ENCODE measurements at places on chromosomes 2 and 18.

- no peak for DNase-seq
These were observed 58.9 kb downstream of the HAUS1 start for GRCh38 chr18:46163091-46163490.

- DNase-seq: no peak
These were observed 14.9 kb downstream of the RAB6D start for GRCh38 chr2:131349021-131349420.

- DNase-seq: no peak
These were observed 295.4 kb upstream of the CRIM1 start for GRCh38 chr2:36060133-36060532.

DNA sequence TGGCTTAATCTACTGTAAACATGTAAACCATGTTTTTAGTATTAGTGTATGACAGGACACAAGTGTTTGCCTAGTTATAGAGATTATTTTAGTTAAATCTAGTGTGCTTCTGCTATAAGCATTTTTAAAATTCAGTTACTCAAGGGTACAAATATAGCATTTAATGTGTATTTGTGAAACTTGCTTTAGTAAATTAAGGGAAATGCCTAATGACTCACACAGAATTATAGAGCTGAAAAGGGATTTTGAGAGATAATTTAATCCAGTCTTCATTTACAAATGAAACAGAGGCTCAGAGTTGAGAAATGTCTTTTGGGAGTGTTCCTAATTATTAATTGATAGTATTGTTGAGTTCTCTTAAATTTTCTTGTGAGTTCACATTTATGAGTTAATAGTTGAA, 8.2 kb downstream of the ACTR3 start:
- DNase-seq: no peak
